ENCODE measurements at places on chromosomes 5 and 9. TPM values are rescaled to one million over a fixed set of nuclear protein-coding genes. Genes with fewer than 3 reads are reported as not detected.

The ADAMTS16 gene
- total RNA-seq, result not detected

The C5orf24 gene
- 22.7 TPM for total RNA-seq

DNA sequence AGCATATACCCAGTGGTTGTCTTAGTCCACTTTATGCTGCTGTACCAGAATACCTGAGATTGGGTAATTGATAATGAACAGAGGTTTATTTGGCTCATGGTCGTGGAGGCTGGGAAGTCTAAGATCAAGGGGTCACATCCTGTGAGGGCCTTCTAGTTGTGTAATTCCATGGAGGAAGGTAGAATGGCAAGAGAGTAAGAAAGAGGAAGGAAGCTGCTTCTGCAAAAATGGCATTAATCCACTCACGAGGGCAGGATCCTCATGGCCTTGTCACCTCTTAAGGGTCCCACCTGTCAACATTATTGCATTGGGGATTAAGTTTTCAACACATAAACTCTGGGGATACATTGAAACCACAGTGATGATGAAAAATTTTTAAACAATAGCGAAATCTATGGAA lies 17.0 kb downstream of the BTNL8 start:
- DNase-seq, result no peak

- DNase-seq, result no peak
Measured at GRCh38 chr5:54173251-54173650, 137.1 kb downstream of the ARL15 start.
